ENCODE measurements at places on chromosomes 5 and 9. TPM values are rescaled to one million over a fixed set of nuclear protein-coding genes. Genes with fewer than 3 reads are reported as not detected.

The SLC34A3 gene
- not detected for total RNA-seq

The CD180 gene
- not detected for total RNA-seq

The PCDHA4 gene
- under 0.01 TPM for total RNA-seq

The CENPH gene
- 10.8 TPM for total RNA-seq

The COL23A1 gene
- not detected for total RNA-seq

The EPB41L4B gene
- 0.54 TPM for total RNA-seq

The LCN10 gene
- total RNA-seq: not detected

The CHSY3 gene
- total RNA-seq: 1.4 TPM

GRCh38 chr5:152608458-152608857, 203.4 kb upstream of the NMUR2 start:
- no peaks in the 10 kb centered on the region for H3K27me3 ChIP-seq
- DNase-seq: no peak
- H3K36me3 ChIP-seq: no peaks in the 10 kb centered on the region
- no peak overlapping the region for H3K27ac ChIP-seq

- no peaks in the 10 kb centered on the region for H3K27me3 ChIP-seq
- H3K4me3 ChIP-seq: no peak overlapping the region
- H3K27ac ChIP-seq: no peak overlapping the region
- H3K4me1 ChIP-seq: peaks cover 7% of the 10 kb centered on the region
Measured at GRCh38 chr5:153624451-153624765, 133.9 kb downstream of the GRIA1 start.

GRCh38 chr5:153660919-153661318, 170.4 kb downstream of the GRIA1 start:
- H3K36me3 ChIP-seq: no peaks in the 10 kb centered on the region
- peak; percentile 10 for DNase-seq
- 0 out of 2 replicates have a peak, but pooled peaks cover 1% of the 10 kb centered on the region for H3K4me1 ChIP-seq

DNA sequence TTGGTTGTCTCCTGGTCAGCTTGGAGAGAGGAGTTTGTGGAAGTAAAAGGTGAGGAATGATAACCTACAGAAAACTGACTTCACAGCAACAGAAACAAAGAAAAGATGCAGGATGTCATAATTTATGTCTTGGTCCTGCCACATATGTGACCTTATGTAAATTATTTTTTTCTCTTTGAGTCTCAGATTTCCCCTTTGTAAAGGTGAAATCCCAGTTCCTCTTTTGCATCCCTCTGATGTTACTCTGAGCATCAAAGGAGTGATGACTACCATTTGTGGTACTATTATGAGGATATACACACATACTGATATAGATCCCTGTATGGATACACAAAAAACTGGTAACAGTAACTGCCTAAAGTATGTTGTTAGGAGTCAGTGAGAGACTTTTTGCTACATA, 1.4 kb upstream of the THG1L start:
- H3K4me3 ChIP-seq: no peak overlapping the region
- H3K36me3 ChIP-seq: peaks cover 3% of the 10 kb centered on the region
- no peak overlapping the region for H3K27ac ChIP-seq
- H3K27me3 ChIP-seq: no peaks in the 10 kb centered on the region

GRCh38 chr5:12399868-12400267, 495.6 kb upstream of the CTNND2 start:
- H3K4me1 ChIP-seq: no peaks in the 10 kb centered on the region
- no peaks in the 10 kb centered on the region for H3K27me3 ChIP-seq
- no peak overlapping the region for H3K4me3 ChIP-seq
- no peaks in the 10 kb centered on the region for H3K36me3 ChIP-seq

DNA sequence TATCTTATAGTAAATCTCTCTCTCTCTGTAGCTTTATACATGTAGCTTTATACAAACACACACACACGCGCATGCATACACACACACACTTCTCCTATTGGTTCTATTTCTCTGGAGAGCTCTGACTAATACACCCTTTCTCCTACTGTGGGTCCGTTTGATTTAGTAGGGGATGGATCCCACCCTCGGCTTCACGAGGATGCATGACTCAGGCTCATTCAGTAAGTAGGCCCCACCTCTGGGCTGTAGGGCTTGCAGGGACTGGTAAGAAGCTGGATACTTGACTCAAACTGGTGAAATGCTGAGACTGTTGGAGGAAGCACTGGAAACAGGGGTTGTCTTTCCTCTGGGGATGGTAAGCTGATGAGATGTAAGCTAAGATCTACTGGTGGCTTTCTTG, 98.7 kb downstream of the SLC24A2 start:
- H3K36me3 ChIP-seq: no peaks in the 10 kb centered on the region
- no peaks in the 10 kb centered on the region for H3K4me1 ChIP-seq
- no peak overlapping the region for H3K4me3 ChIP-seq

GRCh38 chr9:23747088-23748075, 78.7 kb downstream of the ELAVL2 start:
- no peak for DNase-seq
- H3K4me1 ChIP-seq: no peaks in the 10 kb centered on the region
- H3K36me3 ChIP-seq: no peaks in the 10 kb centered on the region
- H3K4me3 ChIP-seq: no peak overlapping the region
- no peak overlapping the region for H3K27ac ChIP-seq
- H3K27me3 ChIP-seq: no peaks in the 10 kb centered on the region

DNA sequence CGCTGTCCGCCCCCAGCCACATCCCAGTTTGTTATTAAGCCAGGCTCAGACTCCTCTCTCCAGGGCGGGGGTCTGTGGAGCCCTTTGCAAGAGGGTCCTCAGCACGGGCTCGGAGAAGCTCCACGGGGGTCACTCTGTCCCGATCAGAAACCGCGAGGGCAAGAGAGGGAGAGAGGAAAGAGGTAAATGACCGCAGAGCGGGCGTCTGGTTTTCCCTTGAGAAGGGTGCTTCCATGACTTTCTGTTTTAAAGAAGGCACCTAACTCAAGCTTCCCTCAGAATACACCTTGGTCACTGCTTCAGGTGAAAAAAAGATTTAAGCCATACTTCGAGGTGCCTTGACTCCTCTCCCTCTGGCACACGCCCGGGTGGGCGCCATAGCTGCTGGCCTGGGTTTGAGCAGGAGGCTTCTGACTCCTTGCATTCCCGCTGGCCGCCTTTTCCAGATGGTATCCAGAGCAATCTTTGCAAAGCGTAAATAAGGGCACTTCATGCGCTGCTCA, 5.8 kb upstream of the TERT start:
- no peak overlapping the region for H3K4me3 ChIP-seq
- no peaks in the 10 kb centered on the region for H3K4me1 ChIP-seq
- H3K27me3 ChIP-seq: peaks cover 21% of the 10 kb centered on the region
- no peaks in the 10 kb centered on the region for H3K36me3 ChIP-seq
- no peak overlapping the region for H3K27ac ChIP-seq

- no peaks in the 10 kb centered on the region for H3K27me3 ChIP-seq
- H3K4me1 ChIP-seq: no peaks in the 10 kb centered on the region
- no peaks in the 10 kb centered on the region for H3K36me3 ChIP-seq
- no peak overlapping the region for H3K4me3 ChIP-seq
Measured at GRCh38 chr9:10050016-10050415, 562.8 kb downstream of the PTPRD start.

DNA sequence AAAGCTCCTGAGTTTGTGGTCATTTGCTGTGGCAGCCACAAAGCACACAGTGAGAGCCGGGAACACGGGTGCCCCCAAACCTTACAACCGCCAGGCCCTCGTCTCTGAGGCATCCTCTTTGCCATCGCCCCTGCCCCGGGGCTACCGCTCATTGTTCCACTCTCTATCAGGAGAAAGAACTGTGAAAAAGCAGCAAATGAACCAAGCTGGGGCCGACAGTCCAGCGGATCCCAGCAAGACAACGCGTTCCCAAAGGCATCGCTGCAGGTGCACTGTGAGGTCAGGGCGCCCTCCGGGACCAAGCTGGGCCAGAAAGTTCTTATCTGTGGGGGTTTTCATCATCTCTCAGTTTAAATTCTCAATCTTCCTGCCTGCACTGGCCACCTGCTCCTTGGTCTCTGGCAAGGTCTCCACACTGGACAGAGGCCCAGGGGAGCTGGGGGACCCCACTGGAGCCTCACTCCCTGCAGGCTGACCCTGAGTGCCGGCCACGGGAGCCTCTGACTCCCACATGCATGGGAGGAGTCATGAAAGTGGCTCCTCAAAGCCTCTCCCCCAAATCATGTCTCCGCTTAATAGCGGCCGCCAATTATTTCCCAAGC, 32.1 kb downstream of the VAV2 start:
- H3K4me1 ChIP-seq: peaks cover 22% of the 10 kb centered on the region
- no peak overlapping the region for H3K27ac ChIP-seq
- H3K27me3 ChIP-seq: no peaks in the 10 kb centered on the region
- no peak for DNase-seq
- no peaks in the 10 kb centered on the region for H3K36me3 ChIP-seq

DNA sequence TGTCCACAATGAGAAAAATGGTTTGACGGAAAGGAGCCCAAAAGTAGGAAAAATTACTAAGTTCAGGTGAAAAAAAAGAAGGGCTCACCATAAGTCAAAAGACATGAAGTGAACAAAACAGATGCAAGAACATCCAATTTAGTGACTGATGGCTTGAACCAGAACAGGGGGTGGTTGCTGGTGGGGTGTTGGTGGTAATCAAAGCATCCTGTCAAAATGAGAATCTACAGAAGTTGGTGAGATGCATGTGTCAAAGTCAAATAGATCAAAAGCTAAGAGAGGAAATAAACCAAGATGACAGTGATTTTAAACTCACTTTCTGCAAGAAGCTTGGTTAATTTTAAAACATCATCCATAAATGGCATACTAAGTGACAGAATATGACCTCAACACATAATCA, 117.4 kb downstream of the MLLT3 start:
- no peak for DNase-seq
- no peak overlapping the region for H3K4me3 ChIP-seq
- H3K36me3 ChIP-seq: no peaks in the 10 kb centered on the region

GRCh38 chr5:131883984-131884383, 61.5 kb downstream of the MEIKIN start:
- no peaks in the 10 kb centered on the region for H3K36me3 ChIP-seq
- H3K27ac ChIP-seq: no peak overlapping the region
- no peaks in the 10 kb centered on the region for H3K27me3 ChIP-seq
- H3K4me1 ChIP-seq: no peaks in the 10 kb centered on the region

- no peaks in the 10 kb centered on the region for H3K36me3 ChIP-seq
- no peaks in the 10 kb centered on the region for H3K4me1 ChIP-seq
- H3K4me3 ChIP-seq: no peak overlapping the region
- DNase-seq: no peak
- H3K27ac ChIP-seq: no peak overlapping the region
- no peaks in the 10 kb centered on the region for H3K27me3 ChIP-seq
Measured at GRCh38 chr5:105330185-105330584, 1767.6 kb upstream of the NUDT12 start.

DNA sequence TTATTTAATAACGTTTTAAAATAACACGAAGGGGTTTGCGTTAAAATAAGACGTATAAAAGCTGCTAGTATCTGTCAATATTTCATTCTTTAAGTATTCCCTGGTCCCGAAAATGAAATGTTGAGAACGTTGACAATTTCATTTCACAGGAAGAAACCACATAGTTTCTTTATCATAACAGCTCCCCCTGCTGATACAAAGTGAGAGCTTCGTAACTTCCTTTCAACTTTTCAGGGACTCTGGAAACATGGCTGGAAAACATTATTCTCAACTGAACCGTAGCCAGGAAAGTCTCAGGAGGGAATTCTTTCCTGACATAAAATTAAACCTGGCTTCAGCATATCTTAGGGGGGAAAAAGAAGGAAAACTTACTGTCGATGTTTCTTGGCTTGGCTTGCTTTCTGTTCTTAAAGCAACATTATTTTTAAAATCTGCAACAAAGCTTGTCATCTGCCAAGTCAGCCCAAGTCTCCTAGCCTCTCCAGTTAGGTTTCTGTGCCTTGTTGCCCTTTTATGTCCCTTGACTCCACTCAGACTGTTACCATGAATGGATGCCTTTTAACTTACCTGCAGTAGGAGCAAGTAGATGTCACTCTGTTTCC, 122.9 kb upstream of the DAB2 start:
- no peaks in the 10 kb centered on the region for H3K27me3 ChIP-seq
- DNase-seq: peak; percentile 68
- no peaks in the 10 kb centered on the region for H3K36me3 ChIP-seq
- H3K4me3 ChIP-seq: no peak overlapping the region
- no peak overlapping the region for H3K27ac ChIP-seq

- H3K27ac ChIP-seq: no peak overlapping the region
- H3K4me1 ChIP-seq: peaks cover 11% of the 10 kb centered on the region
- no peaks in the 10 kb centered on the region for H3K36me3 ChIP-seq
- no peaks in the 10 kb centered on the region for H3K27me3 ChIP-seq
- DNase-seq: no peak
Measured at GRCh38 chr9:36025746-36026145, 11.0 kb upstream of the RECK start.

DNA sequence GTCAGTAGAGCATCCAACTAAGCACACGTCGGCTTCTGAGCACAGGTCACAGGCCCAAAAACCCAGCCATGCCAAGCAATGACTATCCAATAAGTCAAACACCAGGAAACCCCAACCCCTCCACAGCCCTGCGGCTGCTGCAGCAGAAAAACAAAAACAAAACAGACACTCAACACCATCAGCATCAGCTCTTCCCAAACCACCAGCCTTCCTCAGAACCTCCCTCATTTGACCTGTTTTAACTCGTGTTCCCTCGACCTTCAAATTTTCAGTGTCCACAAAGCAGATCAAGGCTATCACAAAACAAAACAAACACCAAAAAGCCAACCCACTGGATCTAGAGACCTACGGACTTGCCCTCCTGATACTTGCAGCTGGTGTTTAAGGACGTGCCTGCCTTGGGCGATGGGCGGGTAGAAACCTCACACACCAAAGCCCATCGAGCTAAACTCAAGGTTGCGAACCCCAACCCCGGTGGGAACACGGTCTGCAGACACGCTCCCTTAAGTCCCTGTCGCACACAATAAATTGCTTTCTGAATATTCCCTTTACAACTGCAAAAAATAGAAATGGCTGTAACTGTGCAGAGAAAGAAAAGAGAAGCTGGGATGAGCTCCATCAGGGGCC, 247.1 kb upstream of the ANKRD55 start:
- H3K4me1 ChIP-seq: peaks cover 29% of the 10 kb centered on the region
- H3K27ac ChIP-seq: peak overlapping the region; percentile 58

DNA sequence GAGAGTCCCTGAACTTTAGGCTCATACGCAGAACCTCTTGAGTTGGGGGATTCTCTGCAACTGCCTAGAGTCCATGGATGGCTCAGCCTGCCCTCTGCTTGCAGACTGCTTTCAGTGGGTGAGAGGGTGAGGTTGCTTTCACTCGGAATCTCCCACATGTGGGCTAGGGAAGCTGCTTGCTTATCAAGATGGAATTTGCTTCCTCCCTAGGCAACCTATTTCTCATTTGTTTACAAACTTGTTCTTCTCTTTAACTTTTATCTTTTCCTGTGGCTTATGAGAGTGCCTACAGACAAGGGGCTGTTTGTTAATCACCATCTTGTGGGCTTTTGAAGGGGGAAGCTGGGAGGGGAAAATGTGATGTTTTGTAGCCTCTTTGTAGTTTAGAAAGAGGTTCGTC, 10.0 kb downstream of the TLE4 start:
- H3K4me3 ChIP-seq: no peak overlapping the region
- peak; percentile 94 for DNase-seq
- H3K36me3 ChIP-seq: peaks cover 3% of the 10 kb centered on the region
- H3K27me3 ChIP-seq: no peaks in the 10 kb centered on the region
- H3K4me1 ChIP-seq: peaks cover 13% of the 10 kb centered on the region
- 0 out of 2 replicates have a peak overlapping the region, but pooled peaks have one; percentile 12 for H3K27ac ChIP-seq

GRCh38 chr9:129415942-129416651, 204.8 kb downstream of the C9orf50 start:
- DNase-seq: no peak
- peaks cover 21% of the 10 kb centered on the region for H3K4me1 ChIP-seq
- no peak overlapping the region for H3K27ac ChIP-seq
- no peaks in the 10 kb centered on the region for H3K36me3 ChIP-seq
- H3K4me3 ChIP-seq: no peak overlapping the region
- H3K27me3 ChIP-seq: no peaks in the 10 kb centered on the region

- no peak overlapping the region for H3K4me3 ChIP-seq
- no peaks in the 10 kb centered on the region for H3K27me3 ChIP-seq
- no peak for DNase-seq
- no peaks in the 10 kb centered on the region for H3K36me3 ChIP-seq
Measured at GRCh38 chr9:8207596-8207995, 408.0 kb upstream of the DMAC1 start.
